Stimulated activated CD4-positive, alpha-beta T cell treated with anti-CD3 and anti-CD28 coated beads, Interleukin-1b, Interleukin-23, amount 100 ng/mL, for 48 hours (primary cell): ENCODE measurements at places on chromosomes 13 and 19.
A peak's percentile ranks its signal among the peaks of the same experiment; 100 is the strongest.

GRCh38 chr19:19404879-19405860, at the start of gene GATAD2A:
Gene GATAD2A, plus strand, starts transcription at chr19:19405675. Its CDS starts 59,671 bp downstream, at chr19:19465346.
- peak; percentile 90 for DNase-seq

GRCh38 chr13:110574161-110574560, 12.6 kb upstream of the RAB20 start:
- DNase-seq, result no peak

DNA sequence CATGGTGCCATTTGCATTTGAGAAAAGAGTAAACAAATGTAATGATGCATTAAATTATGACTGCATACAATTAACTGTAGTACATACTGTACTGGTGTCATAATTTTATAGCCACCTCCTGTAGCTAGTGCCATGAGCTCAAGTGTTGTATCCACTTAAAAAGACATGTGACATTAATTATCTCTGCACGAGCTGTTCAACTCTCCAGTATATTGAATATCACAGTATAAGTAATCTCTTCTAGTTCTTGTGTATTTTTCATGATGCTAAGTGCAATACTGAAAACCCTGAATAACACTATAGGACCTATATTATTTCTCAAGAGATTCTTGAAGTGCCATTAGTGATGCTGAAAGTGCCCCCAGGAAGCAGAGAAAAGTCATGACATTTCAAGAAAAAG, 387.3 kb downstream of the PCDH17 start:
- no peak for DNase-seq

GRCh38 chr19:38649305-38650171, 2.1 kb downstream of the ACTN4 start:
- no peak for DNase-seq

DNA sequence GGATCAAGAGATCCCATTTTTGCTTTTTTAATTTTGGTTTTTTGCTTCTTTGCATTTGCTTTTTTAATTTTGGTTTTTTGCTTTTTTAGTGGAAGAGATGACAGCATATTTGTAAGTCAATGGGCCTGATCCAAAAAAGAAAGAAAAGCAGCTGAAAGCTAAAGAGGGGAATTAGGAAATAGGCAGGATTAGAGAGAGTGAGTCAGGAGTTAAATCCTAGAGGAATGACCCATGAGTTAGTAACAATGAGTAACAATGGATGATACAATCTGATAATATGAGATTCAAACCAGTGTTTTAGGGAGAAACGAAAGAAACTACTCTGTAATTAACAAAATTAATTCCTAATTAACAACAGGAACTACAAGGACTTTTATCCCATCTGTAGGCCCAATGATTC, 111.2 kb upstream of the SGCG start:
- DNase-seq, result no peak

GRCh38 chr13:113997845-113998751, 24.2 kb upstream of the C13orf46 start:
- no peak for DNase-seq
